ENCODE measurements at places on chromosomes 1 and 21. TPM values are rescaled to one million over a fixed set of nuclear protein-coding genes. Genes with fewer than 3 reads are reported as not detected.

The JUN gene
- total RNA-seq, result 89.6 TPM

The PRAMEF33 gene
- total RNA-seq, result not detected

- DNase-seq, result no peak
Observed at GRCh38 chr21:39518847-39519210, 67.1 kb downstream of the SH3BGR start.

GRCh38 chr1:75643460-75643859 lies 32.5 kb upstream of the SLC44A5 start:
- no peak for DNase-seq

- DNase-seq, result no peak
Observed at GRCh38 chr1:8059161-8059622, 33.1 kb upstream of the ERRFI1 start.

DNA sequence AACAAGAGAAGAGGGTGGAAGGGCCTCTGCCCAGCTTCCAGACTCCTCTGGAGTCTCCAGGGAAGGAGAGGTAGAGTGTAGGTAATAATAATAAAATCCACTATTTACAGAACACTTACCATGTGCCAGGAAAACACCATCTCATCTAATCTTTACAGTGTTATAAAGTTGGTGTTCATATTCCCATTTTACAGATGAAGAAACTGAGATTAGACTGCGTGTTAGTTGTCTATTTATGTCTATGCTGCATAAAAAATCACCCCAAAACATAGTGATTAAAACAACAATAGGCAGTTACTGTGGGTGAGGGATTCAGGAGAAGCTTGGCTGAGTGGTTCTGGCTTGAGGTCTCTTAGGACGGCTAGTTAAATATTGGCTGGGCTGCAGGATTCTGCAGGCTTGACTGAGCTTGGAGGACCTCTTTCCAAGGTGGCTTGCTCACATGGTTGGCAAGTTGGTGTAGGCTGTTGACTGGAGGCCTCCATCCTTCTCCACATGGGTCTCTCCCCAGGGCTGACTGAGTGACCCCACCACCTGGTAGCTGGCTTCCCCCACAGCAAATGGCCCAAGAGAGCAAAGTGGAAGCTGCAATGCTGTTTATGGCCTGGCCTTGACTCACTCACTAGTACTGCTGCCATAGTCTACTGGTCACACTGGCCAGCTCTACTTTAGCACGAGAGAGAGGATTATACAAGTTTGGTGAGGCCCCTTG lies 6.5 kb upstream of the ALX3 start:
- DNase-seq, result peak; percentile 16

GRCh38 chr1:119898981-119899720 lies 2.8 kb upstream of the ADAM30 start:
- DNase-seq, result no peak

GRCh38 chr1:223886516-223886921 lies 40.8 kb upstream of the TP53BP2 start:
- DNase-seq, result peak; percentile 80

The WNT3A gene
- not detected for total RNA-seq

- DNase-seq, result peak; percentile 40
Observed at GRCh38 chr1:113320972-113321680, 69.2 kb upstream of the MAGI3 start.

The GPR3 gene
- total RNA-seq, result 2.5 TPM

- peak; percentile 33 for DNase-seq
Observed at GRCh38 chr1:154669464-154670282, 61.7 kb upstream of the ADAR start.
